GM23248 (cell line): ENCODE measurements at places on chromosomes 1 and 21. TPM values are rescaled to one million over a fixed set of nuclear protein-coding genes. Genes with fewer than 3 reads are reported as not detected.

DNA sequence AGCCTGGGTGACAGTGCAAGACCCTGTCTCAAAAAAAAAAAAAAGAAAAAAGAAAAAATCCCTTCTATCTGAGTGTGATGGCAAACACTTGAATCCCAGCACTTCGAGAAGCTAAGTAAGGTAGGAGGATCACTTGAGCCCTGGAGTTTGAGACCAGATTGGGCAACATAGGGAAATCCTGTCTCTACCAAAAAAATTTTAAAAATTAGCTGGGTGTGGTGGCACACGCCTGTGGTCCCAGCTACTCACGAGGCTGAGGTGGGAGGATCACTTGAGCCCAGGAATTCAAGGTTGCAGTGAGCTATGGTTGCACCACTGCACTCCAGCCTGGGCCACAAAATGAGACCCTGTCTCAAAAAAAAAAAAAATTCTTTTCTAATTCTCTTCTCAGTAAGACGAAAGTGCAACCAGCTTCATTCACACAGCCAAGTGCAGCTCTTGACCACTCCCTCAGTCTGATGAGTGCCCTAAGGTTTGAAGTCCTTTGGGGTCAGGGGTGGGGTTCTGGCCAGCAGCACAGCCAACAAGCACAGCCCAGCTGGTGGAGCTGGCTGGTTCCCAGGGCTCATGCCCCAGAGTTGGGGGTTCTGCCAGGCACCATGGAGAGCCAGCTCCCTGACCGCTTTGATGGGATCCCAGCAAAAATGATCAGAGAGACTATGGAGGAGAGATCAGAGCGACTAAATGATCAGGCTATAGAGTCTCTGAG, 8.0 kb downstream of the SLC2A5 start:
- DNase-seq: peak; percentile 43

- no peak for DNase-seq
Observed at GRCh38 chr1:86887479-86888162, 26.3 kb downstream of the SELENOF start.

- peak; percentile 83 for DNase-seq
Observed at GRCh38 chr1:25912076-25912831, 6.0 kb upstream of the STMN1 start.

Gene TSPEAR
- total RNA-seq: not detected in 2 replicates
